ENCODE measurements at places on chromosomes 16 and 17.

DNA sequence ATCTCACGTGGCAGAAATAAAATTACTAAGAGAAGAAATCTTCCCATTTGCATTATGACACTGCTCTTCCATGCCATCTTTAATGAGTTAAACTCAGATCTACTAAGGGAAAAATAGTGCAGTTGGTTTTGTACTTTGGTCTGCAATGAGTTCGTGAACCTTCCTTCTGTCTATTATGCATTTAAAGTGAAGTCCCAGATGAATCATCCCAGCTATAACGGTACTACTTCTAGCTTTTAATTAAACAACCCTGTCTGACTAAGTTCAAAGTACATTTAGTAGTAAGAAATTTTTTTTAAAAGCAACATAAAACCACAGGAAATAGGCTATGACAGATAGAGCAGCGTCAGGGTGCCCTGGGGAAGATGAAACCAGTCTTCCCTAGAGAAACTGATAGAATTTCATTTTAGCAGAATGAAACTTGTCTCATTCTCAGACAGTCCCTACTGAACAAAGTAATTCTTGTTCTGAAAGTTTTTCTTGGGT, 1.8 kb downstream of the TMIGD1 start:
- DNase-seq: peak; percentile 14

DNA sequence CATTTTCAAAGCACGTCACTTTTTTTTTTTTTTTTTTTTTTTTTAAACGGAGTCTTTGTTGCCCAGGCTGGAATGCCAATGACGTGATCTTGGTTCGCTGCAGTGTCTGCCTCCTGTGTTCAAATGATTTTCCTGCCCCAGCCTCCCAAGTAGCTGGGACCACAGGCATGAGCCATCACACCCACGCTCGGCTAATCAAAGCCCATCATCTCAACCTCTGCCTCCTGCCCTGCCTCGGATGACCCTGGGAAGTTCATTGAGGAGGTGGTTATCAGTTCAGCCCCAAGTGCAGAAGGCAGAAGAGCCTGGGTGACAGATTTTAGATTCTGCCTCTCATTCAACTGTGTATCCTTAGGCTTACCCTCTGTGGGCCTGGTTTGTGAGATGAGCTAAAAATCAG, 484.9 kb upstream of the EEF2KMT start:
- DNase-seq: no peak

DNA sequence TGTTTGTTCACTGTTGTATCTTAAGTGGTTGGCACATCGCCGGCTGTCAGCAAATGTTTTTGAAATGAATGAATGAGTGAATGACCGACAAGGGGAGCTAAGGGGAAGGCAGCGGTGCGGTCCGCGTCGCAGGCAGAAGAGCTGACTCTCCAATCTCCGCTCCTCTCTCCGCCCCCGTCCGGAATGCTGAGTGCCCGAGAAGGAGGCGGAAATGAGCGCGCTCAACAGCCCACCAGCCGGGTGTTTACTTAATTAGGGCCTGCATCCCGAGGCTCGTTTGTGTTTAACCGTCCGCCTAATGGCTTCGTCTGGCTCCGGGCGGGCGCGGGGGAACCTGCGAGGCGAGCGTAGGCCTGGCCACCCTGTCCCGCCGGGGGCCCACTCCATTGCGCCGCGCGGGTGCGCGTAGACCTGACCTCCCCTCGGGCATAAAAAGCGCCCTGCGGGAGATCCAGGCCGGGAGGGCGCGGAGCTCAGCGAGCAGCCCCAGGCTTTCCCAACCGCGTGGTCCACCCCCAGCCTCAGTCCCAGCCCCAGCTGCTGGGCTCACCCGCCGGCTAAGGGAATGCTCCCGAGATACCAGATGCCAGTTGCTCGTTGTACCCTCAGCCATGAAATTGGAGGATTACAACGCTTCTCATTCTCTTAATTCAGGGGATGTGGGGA, 2.5 kb upstream of the CDH3 start:
- no peak for DNase-seq

GRCh38 chr16:81973737-81974136, 37.5 kb downstream of the SDR42E1 start:
- DNase-seq: no peak
